Upper lobe of right lung (tissue), 1 donor: ENCODE measurements at places on chromosomes 2 and 18.

- no peak for DNase-seq
- no peaks in the 10 kb centered on the region for H3K36me3 ChIP-seq
- H3K27ac ChIP-seq: no peak overlapping the region
- peaks cover 26% of the 10 kb centered on the region for H3K27me3 ChIP-seq
Observed at GRCh38 chr2:237955640-237956401, 11.0 kb upstream of the UBE2F start.

DNA sequence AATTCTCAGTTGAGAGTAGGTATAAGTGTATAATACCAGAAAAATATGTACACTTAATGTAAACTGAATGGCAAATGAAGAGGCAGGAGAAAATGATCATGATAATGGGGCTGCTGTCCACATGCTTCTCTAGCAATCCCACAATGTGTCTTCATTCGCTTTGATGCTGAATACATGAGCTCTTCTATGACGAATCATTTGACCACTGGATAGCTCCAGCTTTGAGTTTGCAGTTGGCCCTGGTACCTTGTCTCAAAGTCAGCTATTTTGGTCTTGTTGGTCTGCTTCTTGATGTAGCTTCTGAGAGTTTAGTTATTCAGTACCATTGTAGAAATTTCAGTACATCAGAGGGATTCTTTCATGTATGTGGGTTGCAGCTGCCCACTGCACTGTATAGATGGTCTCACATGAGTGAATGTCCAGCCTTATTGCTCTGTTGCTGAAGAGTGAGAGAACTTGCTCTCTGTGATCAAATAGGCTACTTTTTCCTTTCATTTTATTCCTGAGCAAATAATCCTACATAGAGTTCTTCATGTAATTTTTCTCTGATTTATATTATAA lies 105.1 kb downstream of the TTC27 start:
- no peaks in the 10 kb centered on the region for H3K27me3 ChIP-seq
- no peak for DNase-seq
- H3K4me1 ChIP-seq: no peaks in the 10 kb centered on the region
- H3K27ac ChIP-seq: no peak overlapping the region
- H3K36me3 ChIP-seq: no peaks in the 10 kb centered on the region

DNA sequence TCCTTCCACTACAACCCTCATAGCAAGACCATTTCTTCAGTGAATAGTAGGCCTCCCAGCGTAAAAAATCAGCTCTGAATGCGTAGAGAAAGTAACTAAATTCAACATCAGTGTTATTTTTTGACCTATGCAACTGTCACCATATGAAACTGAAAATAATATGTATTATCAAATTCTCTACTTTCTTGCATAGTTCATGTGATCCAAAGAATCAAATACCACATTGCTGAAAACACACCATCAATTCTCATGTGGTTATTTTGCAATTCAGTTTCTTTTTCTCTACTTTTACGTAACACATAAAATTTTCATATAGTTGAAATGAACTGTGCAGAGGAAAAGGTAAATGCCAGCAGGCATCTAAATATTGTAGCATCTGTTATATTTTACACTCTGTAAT lies 208.5 kb upstream of the SPOPL start:
- no peak overlapping the region for H3K4me3 ChIP-seq
- H3K4me1 ChIP-seq: no peaks in the 10 kb centered on the region
- DNase-seq: no peak
- H3K27me3 ChIP-seq: no peaks in the 10 kb centered on the region

GRCh38 chr2:117359266-117359914 lies 455.1 kb upstream of the DDX18 start:
- no peak overlapping the region for H3K27ac ChIP-seq
- DNase-seq: no peak
- H3K36me3 ChIP-seq: no peaks in the 10 kb centered on the region
- no peaks in the 10 kb centered on the region for H3K27me3 ChIP-seq

DNA sequence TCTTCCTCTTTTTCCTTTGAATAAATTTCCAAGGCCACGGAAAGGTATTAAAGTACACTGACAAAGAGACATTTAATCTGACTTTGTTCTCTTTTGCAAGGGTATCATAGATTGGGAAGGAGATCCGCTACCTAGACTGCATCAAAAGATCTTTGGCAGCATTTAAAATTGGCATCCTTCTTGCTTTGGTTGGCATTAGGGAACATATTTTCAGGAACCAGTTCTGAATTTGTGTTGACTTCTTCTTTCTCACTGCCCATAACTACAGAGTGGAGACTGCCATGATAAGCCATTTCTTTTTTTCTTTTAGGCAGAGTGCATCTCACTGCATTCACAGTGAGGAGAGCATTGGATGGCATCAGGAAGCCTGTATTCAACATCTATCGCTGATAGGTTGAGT lies 83.4 kb downstream of the DOCK10 start:
- H3K4me1 ChIP-seq: peaks cover 15% of the 10 kb centered on the region
- H3K27me3 ChIP-seq: no peaks in the 10 kb centered on the region
- no peak overlapping the region for H3K27ac ChIP-seq
- no peak overlapping the region for H3K4me3 ChIP-seq
- no peak for DNase-seq

GRCh38 chr2:40367032-40367431 lies 84.9 kb downstream of the SLC8A1 start:
- H3K4me1 ChIP-seq: no peaks in the 10 kb centered on the region
- no peaks in the 10 kb centered on the region for H3K27me3 ChIP-seq
- H3K27ac ChIP-seq: no peak overlapping the region
- no peak overlapping the region for H3K4me3 ChIP-seq
- H3K36me3 ChIP-seq: no peaks in the 10 kb centered on the region

DNA sequence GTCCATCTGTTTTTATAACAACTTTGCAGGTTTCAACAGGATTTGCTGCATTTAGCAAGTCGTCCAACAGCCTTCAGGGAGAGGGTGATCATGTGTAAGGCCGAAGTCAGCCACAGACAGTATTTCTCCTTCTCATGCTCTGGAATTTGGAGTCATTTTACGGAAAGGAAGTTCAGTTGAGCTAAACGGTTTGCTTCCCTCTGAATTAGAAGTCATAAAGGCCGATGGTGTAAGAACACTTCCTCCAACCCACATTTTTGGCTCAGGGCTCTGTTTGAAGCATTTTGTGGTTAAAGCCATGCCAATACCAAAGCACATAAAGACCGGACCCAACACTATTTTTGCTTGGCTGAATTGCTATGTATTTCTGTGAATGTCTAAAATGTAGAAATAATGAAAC lies 129.5 kb downstream of the TMEM182 start:
- no peaks in the 10 kb centered on the region for H3K27me3 ChIP-seq
- no peak overlapping the region for H3K27ac ChIP-seq
- no peaks in the 10 kb centered on the region for H3K4me1 ChIP-seq
- no peak overlapping the region for H3K4me3 ChIP-seq
- H3K36me3 ChIP-seq: no peaks in the 10 kb centered on the region
- DNase-seq: no peak

GRCh38 chr18:55593888-55594287 lies 5.9 kb upstream of the TCF4 start:
- H3K27ac ChIP-seq: no peak overlapping the region
- DNase-seq: no peak
- H3K4me1 ChIP-seq: no peaks in the 10 kb centered on the region
- H3K36me3 ChIP-seq: no peaks in the 10 kb centered on the region
- no peak overlapping the region for H3K4me3 ChIP-seq

- DNase-seq: no peak
- H3K4me3 ChIP-seq: no peak overlapping the region
- H3K27me3 ChIP-seq: no peaks in the 10 kb centered on the region
- H3K36me3 ChIP-seq: no peaks in the 10 kb centered on the region
- H3K4me1 ChIP-seq: no peaks in the 10 kb centered on the region
Observed at GRCh38 chr18:52130624-52131301, 209.2 kb upstream of the DCC start.

GRCh38 chr2:152920846-152921245 lies 202.4 kb downstream of the ARL6IP6 start:
- no peak overlapping the region for H3K4me3 ChIP-seq
- H3K4me1 ChIP-seq: no peaks in the 10 kb centered on the region
- no peaks in the 10 kb centered on the region for H3K36me3 ChIP-seq
- no peak overlapping the region for H3K27ac ChIP-seq
- no peaks in the 10 kb centered on the region for H3K27me3 ChIP-seq

DNA sequence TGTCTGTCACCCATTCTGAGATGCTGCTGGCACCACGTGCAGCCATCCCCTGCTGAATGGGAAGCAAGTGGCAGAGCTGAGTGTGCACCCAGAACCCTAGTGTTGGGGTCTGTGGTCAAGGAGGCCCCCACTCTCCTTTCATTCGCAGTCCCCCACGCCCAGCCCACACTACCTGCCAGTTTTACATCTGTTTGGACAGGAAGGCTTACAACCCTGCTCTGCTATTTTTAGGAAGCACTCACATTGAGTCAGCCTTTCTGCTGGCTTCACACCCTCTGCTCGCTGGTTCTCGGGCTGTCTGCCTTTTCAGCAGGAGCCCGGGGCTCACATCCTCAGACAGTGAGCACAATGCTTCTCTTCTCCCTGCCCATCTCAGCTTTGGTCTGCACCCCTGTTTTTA lies 10.7 kb upstream of the ADCY3 start:
- no peak overlapping the region for H3K4me3 ChIP-seq
- H3K4me1 ChIP-seq: peaks cover 13% of the 10 kb centered on the region
- H3K36me3 ChIP-seq: no peaks in the 10 kb centered on the region
- H3K27me3 ChIP-seq: no peaks in the 10 kb centered on the region
